ENCODE measurements at places on chromosomes 16 and 17.

- no peak for DNase-seq
Measured at GRCh38 chr16:4994719-4995434, 36.7 kb downstream of the SEC14L5 start.

- DNase-seq: no peak
Measured at GRCh38 chr17:68349157-68349556, 57.9 kb downstream of the ARSG start.

- DNase-seq: no peak
Measured at GRCh38 chr16:70612931-70613330, 33.4 kb upstream of the IL34 start.

GRCh38 chr17:40648384-40648968, 858 bp upstream of the SMARCE1 start:
- no peak for DNase-seq

DNA sequence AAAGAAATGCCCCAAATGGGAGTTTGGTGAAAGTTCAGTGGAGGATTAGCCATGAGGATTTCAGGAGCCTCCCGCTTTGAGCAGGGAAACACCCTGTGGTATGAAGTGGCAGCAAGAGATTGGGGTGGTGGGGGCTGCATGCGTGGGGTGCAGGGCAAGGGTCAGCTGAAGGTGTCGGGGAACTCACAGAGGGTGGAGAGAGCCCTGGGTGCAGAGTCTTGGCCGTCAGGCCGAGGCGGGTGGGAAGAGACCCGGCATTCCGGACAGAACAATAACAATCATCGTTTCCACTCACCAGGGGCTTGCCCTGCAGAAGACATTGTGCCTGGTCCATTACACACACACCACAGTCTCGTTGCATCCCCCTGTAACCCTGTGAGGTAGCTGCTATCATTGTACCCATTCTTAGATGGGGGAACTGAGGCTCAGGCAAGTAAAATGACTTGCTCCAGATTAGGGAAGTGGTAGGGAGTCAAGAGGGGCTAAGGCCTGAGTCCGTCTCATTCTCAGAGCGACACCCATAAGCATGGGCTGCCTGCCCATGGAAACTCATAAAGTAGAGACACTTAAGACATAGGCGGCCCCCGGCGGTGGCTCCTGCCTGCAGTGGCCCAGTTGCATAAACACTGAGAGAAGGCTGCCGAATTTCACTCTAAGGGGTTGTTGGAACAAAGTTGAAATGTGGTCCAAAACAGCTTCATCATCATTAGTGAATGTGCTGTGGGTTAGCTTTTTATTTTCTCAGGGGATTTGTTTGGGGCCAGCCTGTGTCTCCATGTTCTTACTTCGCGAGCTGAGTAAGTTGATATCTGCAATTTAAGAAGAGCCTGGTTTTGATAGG, 93.3 kb downstream of the CMIP start:
- no peak for DNase-seq

DNA sequence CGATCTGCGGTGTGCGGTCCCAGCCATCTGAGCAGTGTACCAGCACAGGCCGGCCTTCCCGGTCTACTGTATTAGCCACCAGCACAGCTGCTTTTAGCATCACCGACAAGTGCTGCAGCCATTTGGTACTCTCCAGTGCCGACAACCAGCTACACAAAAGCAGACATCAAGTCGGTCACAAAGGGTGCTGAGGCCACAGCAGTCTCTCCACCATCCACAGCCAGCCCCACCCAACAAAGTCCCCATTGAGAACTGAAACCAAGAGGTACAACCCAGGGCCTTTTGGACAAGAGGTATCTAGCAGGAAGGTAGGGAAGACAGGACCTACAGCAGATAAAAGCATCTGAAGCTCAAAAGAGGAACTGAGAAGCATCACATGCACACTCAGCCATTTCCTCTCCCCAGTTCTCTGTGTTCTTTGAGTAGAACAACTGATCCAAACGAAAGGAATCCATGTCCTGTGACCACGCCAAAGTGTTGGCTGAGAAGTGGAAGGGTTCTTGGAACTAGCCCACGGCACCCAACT, 9.5 kb downstream of the MTMR4 start:
- no peak for DNase-seq

DNA sequence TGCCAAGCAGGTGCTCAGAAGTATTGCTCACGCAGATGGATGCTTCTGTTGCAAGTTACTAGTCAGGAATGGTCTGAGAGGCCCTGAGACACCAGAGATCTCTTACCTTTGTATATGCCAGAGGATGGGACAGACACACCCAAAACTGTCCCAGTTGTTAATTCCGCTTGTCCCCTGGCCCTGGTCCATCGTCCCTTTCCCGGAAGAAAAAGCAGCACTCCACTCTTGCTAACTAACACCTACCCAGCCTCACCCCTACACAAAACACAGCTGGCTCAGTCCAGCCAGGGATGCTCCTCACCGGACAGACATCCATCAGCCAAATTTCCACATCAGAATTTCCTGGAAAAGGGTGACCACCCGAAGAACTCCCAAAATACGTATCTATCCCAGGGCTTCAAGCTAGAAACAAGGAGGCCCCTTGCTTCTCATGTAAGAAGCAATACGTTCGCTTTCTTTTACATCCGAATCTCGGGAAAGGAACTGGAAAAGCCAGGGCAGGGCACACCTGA, 2.0 kb downstream of the GAS7 start:
- DNase-seq: no peak

- no peak for DNase-seq
Measured at GRCh38 chr17:1008008-1008761, 11.3 kb downstream of the TIMM22 start.

DNA sequence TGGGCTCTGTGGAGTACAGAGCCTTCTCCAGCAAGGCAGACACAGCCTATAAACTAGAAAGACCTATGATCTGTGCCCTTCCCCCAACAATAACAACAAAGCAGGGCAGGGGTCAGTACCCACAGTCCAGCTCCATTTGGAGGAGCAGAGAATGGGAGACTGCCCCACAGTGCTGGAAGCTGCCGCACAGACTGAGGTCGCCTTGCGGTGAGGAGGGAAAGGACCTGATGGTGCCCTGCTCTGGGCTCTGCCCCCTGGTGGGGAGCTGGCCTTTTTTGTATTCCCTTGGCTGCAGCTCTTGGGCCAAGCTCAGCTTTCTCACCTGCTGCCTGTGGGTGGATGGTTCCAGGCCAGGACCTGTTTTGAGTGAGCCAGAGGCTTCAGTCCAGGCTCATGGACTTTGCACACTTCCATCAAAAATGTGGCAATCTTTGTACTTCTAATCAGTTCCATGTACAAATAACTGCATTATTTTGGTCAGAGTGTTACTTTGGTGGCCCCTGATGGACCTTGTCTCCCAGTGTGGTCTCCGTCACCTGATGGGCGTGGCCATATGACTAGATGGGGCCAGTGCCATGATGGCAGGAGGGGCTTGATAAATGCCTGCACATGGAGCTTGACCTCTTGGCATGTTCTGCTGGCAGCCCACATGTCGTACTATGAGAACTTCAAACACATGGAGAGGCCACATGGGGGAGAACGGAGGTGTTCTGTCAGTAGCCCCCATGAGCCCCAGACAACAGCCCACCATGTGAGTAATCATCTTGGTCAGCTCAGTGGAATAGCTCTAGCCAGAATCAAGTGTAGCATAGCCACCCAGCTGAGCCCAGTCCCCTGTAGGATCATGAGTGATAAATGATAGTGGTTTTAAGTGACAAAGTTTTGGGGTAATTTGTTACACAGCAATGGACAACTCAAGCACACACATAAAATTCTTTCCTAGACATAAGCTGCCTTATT, 24.2 kb downstream of the B9D1 start:
- peak; percentile 18 for DNase-seq

GRCh38 chr17:50198026-50198669, 3.3 kb downstream of the COL1A1 start:
- peak; percentile 49 for DNase-seq

GRCh38 chr17:39581759-39582085, 26.0 kb downstream of the NEUROD2 start:
- no peak for DNase-seq

- DNase-seq: no peak
Measured at GRCh38 chr16:3015865-3016521, 2.0 kb downstream of the CLDN6 start.

DNA sequence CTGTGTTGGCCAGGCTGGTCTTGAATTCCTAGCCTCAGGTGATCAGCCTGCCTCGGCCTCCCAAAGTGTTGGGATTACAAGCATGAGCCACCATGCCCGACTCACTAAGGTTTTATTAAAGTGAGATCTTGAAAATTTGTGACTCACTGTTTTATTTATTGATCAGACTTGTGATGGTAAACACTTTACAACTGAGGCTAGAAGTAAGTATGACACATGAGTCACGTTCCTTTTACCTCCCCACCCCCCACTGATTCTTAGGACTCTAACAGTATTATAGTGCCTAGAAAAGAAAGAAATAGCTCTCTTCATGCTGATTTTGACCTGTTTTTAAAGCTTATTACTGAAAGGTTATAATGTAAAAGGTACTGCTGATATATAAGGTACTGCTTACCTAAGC, 160.6 kb downstream of the TANC2 start:
- no peak for DNase-seq

DNA sequence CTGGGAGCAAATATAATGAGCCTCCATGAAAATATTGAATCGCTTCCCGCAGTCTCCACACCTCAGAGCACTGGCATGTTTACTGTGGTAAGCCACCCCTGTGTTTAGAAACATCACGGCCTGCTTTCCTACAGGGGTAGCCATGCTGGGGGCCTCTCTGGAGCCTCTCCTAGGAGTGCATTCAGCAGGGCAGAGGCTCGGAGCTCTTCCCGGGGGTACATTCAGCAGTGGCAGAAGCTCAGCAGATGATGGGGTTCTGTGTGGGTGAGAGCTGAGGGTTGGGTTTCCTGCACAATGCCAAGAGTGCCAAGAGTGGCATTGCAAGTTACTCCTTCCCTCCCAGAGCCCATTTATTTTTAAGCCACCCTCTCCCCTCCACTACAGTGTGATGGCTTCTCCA, 386.6 kb downstream of the SEC14L1 start:
- DNase-seq: no peak

GRCh38 chr17:62963296-62963695, 2.7 kb upstream of the TANC2 start:
- no peak for DNase-seq

GRCh38 chr17:47785538-47786123, 36.0 kb downstream of the OSBPL7 start:
- DNase-seq: no peak

- no peak for DNase-seq
Measured at GRCh38 chr17:17527534-17527933, 31.3 kb upstream of the RASD1 start.

DNA sequence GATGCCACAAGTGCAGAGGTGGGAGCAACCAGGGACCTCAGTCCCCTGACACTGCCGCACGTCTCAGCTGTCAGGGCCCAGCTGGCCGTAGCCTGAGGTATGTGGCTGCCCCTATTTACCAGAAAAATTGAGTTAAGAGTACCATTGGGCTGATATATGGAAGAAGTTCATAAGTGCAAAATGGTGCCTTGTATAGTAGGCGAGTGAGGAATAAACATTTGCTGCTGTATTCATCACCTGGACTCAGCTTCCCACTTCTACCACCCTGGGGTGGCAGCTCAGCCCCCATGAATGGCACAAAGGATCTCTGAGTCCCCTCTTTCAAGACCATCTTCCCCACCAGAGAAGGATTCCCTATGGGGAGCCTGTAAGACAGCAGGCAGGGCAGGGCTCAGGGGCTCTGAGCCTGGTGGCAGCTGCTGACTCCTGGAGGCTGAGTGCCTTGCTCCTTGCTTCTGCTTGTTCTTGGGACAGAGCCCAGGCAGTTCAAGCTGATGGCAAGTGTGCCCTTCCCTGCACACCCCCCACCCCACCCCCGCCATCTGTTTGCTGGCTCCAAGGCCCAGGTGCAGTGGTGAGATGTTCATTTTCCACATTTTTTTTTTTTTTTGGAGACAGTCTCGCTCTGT, 29.0 kb downstream of the TRPV2 start:
- no peak for DNase-seq

- DNase-seq: no peak
Measured at GRCh38 chr17:60641810-60642220, 35.8 kb upstream of the BCAS3 start.

GRCh38 chr17:28274591-28275265, 44.3 kb upstream of the TMEM97 start:
- DNase-seq: no peak

DNA sequence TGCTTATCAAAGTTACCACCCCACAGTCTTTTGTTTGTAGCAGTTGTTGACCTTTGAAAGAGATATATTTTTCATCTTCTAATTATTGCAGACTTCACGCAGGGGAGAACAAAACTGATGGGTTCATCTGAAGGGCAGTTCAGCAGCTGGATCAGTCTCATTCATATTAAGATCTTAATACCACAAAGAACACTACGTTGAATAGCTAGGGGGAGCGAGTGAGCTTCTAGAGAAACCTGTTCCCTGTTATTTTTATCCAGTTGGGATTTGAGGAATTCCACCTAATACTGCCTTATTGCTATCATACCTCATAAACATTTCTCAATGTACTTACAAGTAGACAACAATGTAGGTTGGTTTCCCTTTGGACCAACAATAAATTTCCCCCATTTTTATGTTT, 306.1 kb upstream of the KIF2B start:
- DNase-seq: no peak

DNA sequence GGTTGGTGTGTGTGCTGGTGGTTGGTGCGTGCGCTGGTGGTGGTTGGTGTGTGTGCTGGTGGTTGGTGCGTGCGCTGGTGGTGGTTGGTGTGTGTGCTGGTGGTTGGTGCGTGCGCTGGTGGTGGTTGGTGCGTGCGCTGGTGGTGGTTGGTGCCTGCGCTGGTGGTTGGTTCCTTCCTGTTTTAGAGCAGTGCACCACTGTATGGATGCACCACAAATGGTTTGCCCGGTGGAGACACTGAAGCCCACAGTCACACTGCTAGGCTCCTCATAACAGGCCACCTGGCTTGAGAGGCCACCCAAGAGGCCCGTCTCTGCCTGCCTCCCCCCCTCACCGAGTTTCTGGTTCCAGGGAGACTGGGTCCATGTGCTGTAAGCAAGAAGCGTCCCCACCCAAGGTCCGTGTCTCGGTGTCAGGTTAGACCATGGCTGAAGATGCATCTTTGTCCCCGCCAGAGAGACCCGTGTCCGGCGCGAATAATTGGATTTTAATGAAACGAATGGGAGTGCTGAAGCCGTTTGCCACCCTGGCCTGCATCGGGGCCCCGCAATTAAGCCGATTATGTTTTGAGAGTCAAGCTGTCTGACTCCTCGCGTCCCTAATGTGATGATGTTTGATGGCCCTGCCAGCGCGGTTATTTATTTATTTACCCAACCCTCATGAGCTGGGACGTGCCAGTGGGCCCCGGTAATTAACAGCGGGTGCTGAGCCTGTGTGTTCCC, 161.3 kb upstream of the GSE1 start:
- DNase-seq: no peak

- no peak for DNase-seq
Measured at GRCh38 chr17:38550661-38551060, 55.1 kb downstream of the SRCIN1 start.

DNA sequence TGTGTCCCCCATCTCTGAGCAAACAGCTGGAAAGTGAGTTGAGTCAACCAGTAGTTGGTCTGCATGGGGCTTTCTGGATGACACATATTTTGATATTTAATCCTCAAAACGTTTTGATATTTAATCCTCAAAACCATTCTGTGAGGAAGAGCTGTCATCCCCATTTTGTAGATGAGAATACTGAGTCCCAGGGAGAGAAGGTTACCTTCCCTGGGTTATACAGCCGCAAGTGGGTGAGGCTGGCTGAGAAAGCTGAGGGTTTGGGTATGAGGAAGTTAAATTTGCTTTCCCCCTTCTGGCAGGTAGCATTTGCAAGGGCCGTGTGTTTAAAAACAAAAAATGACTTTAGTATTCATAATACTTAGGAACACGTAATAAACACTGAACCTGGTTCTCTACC, 447.2 kb downstream of the XYLT1 start:
- DNase-seq: no peak

All from stimulated activated CD4-positive, alpha-beta T cell treated with anti-CD3 and anti-CD28 coated beads, Interleukin-1b, Interleukin-23, amount 100 ng/mL, for 24 hours (primary cell).